ENCODE measurements at places on chromosomes 11 and 22.

DNA sequence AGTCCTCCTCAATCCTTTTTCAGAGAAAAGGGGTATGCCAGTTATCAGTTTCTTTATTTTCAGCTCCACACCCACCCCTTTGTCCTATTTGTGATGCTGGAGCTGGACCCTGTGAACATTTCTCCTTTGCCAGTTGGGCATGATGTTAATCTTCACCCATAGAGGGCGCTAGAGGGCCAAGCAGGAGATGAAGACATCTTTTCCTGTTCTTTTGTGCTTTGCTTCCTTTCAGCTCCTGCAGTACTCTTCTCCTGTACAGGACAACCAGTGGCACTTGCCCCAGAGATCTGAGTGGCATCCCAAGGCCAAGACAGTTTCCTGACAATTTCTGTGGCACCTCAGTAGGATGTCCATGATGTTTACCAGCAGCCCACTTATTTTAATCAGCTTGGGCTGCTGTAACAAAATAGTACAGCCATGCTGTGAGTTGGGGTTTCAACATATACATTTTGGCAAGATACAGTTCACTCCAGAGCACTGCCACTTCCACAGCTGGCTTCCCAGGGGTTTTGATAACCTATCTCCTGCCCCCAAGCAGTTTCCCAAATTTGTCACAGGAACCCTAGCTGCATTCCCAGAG is 4.6 kb downstream of the SAA2 start:
- peak; percentile 68 for DNase-seq

- no peak for DNase-seq
Measured at GRCh38 chr11:100932474-100933100, 197.0 kb downstream of the PGR start.

- no peak for DNase-seq
Measured at GRCh38 chr11:13016415-13016814, 7.3 kb downstream of the RASSF10 start.

GRCh38 chr11:132623511-132623910 is 908.8 kb downstream of the OPCML start:
- no peak for DNase-seq
